Caudate nucleus (tissue), 63 donors: ENCODE measurements at places on chromosomes 5 and 9.

DNA sequence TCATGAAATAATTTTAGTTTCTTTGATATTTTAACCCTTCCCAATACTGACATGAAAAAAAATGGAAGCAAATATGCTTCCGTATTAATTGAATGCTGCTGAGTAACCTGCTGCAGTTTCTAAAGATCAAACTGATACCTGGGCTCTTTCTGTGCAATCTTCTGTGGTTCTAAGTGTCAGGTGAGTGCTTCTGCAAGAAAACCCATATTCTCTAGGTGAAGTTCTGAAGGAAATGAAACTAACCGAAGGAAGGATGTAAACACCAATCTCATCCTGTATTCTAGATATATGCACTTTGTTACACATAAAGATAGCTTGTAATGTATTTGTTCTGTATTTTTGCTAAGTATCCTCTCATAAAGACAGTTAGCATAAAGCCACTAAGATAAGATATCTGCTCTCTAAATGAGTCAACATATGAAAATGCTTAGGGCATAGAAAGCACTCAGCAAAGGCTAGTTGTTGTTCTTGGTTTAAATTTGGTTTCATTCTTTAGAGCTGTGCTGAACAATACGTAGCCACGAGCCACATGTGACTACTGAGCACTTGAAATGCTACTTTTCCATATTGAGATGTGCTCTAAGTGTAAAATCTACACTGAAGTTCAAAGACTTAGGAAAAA is 52.0 kb downstream of the ITGA2 start:
- no peak for DNase-seq

DNA sequence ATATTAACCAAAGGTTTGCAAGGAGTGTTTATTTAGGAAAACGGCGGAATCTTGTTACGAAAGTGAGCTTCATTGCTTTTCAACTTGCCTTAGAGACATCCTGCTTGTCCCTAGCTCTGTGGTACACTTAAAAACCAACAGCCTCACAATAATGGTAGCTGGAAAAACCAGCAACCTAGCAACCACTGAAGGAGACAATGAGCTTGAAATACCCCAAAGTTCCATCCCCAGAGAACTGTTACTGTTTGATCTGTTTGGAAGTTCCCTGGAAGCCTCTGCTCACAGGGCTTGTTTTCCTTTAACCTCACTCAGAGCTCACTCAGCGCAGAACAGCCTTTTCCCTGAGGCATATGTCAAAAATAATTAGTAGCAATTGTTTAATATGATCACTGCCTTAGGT is 43.2 kb downstream of the SH3TC2 start:
- DNase-seq: no peak

DNA sequence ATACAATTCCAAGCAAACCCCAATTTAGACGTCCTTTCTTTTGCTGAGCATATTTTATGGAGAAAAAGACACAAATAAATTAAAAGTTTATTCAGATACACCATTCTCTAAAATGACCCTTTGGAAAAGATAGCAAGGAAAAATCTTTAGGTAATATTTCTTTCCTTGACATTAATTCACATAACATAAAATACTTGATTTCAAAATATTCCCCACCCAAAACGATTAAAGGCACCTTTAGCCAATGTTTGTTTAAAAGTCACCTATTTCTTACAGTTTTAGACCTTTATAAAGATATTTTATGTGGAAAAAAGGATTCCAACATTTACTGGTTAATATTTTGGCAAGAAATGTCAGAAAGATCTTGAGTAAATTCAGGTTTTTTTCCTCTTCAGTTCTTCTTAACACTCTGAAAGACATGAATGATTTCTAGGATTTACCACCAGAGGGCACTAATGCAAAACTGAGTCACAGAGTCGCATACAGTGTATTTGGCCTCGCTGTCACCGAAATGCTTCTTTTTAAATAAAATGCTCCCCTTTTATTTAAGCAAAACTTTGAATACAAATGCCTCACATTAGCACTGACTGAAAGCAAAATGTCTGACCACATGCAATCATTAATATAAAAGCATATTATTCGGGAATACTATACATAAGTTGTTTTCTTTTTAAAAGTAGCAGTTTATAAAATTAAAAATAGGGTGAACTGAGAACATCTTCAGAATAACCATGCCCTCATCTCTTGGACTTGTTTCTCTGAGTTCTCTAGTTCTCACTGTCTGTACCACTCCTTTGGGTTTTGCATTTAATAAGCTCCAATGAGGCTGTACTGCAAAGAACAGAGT is 122.5 kb downstream of the SLC1A3 start:
- DNase-seq: no peak

DNA sequence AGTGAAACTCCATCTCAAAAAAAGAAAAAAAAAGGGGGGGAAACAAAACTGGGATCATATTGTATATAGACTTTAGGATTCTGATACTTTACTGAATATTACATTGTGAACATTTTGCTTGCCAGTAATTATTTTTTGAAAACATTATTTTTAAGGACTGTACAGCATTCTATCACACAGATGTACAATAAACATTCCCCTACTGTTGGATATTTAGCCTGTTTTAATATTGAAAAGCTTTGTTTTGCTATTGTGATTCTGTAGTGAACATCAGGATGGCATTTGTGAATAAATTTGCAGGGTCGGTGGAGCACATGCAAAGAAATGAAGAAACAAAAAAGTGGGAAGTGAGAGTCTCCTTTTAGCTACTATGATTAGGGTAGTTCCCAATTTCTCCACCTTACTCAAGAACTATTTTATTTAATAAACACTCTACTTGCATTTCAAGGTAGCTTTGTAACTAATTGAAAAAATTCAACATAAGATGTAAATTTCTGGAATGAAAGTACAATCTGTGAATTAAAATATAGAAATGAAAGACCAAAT is 18.7 kb downstream of the RASGRF2 start:
- no peak for DNase-seq

GRCh38 chr9:121279776-121280388 is 11.9 kb downstream of the GSN start:
- DNase-seq: no peak

DNA sequence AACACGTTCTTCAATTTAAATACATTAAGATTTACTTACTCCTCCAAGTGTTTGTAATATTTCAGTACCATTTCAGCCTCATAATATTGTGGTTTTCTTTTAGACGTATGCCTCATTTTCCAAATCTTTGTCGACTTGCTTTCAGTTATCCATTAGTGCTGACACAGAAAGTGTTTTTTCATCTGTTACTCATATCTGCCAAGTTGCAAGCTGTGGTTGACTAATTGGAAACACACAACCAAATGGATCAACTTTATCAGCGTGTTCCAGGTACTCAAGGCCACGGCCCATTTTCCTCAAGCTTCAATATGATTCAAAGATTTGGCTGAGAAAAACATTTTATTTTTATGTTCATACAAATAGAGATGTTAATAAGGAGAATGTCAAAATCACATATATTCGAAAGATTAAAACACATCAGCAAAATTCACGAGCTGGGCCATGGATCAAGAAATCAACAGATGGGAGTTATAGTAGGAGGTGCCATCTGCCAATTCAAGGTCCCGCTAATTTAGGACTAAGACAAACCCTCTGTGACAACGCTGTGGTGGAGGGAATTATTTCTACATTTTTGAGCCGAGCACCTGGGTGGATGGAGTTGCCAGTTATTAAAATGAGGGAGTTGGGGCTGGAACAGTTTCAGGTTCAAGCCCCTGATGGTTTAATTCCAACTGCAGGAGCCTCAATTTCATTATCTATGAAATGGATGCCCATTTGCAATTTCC is 27.2 kb upstream of the CCNJL start:
- no peak for DNase-seq

GRCh38 chr9:29750062-29750461 is 2176.8 kb upstream of the C9orf72 start:
- DNase-seq: no peak

DNA sequence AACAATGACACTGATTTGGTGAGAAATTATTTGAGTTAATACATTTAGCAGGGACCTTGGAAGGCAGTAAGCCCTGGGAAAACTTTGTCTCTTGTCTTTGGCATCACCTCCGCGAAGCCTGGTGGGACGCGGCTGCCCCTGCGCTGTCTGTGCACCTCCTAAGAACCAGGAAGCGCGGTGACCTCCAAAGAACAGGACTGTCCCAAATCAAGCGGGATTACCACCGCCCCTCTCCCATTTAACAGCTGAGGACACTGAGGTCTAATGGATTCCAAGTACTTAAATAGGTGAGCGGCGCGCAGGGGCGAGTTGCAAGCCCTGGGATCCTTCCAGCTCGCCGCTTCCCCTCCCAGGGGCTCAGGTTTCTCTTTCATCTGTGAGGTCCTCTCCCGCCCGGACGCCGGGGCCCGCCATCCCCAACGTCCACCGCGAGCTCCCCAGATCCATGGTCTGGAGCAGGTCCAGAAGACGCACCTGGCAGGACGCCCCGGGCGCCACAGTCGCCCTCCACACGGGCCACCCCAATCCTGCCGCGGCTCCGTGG is 432 bp downstream of the STARD4 start:
- DNase-seq: no peak

DNA sequence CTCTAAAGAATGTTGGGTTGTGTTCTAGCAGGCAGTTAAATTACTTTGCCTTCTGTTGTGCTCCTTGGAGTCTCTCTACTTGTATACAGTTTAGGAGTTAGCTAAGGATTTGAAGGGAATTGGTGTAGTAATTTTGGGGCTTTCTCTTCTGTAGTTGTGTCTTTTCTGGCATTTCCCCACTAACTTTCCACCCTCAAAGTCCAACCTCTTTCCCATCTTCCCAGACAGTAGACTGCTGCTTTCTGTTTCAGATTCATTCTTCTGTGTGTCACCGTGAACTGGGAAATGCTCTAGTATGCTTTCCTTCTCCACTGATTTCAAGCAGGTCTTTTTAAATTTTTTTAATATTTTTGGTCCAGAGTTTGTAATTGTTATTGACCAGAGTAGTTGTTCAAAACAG is 4.5 kb upstream of the ANGPTL2 start:
- no peak for DNase-seq

GRCh38 chr9:136629879-136630661 is 32.6 kb upstream of the EGFL7 start:
- no peak for DNase-seq

DNA sequence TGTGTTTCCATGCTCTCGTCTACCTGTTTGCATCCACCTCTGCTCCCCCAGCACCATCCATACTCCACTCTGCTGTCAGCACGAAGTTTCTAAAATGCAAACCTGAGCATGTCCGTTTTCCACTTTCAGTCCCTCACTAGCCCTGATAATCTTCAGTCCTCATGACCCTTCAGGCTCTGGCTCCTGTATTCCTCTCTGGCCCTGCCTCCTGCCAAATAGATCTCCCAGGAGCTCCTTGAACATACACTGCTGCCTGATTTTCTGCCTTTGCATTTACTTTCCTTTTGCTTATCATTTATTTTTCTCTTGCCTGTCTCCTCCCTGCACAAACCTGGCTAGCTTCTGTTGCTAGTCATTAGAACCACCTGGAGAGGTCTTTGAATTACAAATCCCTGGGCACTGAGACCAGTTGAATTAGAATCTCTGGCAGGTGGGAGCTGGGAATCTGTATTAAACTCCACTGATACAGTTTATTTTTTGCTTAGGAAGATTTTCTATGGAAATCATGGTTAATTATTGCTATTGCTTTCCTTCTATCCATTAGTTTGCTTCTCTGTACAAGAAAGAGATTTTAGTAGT is 18.5 kb downstream of the ARHGEF28 start:
- no peak for DNase-seq

- no peak for DNase-seq
Measured at GRCh38 chr9:68923480-68923879, 90.4 kb downstream of the PRKACG start.

DNA sequence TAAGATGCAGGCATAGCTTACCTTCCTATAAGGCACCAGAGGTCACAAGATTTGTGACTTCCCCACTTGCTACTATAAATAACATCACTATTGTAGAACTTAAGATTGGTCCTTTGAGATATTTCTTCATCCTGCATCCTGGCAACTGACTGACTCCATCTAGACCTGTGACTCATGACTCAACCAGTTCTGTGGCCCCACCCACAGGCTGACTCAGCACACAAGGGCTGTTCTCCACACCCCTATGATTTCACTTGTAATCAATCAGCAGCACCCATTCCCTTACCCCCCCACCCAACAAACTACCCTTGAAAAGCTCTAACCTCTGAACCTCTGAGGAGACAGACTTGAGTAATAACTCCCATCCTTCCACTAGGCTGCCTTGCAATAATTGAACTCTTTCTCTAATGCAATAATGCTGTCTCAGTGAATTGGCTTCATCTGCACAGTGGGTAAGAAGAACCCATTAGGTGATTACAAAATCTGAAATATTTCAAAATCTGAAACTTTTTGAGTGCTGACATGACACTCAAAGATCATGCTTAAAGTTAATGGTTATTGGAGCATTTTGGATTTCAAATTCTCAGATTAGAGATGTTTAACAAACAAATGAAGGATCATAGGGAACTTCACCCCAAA is 296.7 kb downstream of the ARL15 start:
- no peak for DNase-seq

DNA sequence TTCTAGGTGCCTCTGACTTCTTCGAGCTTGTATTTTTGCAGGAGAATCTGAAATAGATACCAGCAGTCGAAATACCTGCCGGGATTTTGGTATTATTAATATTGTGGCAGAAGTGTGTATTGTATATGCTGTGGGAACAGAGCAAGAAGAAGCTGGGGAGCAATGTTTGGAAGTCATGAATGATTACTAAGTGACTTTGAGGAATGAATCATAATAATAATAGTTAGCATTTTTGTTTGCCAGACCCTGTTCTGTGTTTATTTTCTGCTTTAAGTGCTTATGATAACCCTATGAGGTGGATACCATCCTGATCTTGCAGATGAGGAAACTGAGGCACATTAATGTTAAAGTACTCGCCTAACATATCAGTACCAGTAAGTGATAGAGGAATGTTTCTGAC is 32.4 kb downstream of the RAB24 start:
- no peak for DNase-seq

DNA sequence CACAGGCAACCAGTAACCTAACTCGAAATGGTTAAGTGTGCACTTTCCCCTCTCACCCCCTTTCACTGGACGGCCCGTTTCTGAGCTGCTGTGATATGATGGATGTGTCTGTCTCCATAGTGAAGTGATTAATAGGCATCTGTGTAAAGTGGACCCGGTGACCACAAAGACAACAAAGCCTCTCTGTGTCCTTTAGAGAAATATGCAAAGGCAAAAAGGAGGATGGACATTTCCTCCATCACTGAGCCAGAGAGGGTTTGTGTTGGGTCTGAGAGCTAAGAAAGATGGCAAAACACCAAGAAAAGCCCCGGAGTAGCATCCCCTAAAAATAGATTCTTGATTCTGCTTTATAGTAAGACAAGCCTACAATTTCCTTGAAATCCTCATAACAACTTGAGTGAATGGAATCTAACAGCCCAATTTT is 120.6 kb downstream of the SEMA6A start:
- DNase-seq: no peak
